Right cardiac atrium (tissue), 5 donors: ENCODE measurements at places on chromosomes 4 and X. TPM values are rescaled to one million over a fixed set of nuclear protein-coding genes. Genes with fewer than 3 reads are reported as not detected.

Gene GYPE
- total RNA-seq: 1.0 TPM

Gene GPR119
- total RNA-seq: not detected

Gene HELT
- total RNA-seq: not detected

Gene RBM47
- 4.9 TPM for total RNA-seq

Gene RHOXF2B
- not detected for total RNA-seq

Gene GAGE12H
- not detected for total RNA-seq

Gene FAT1
- 95.2 TPM for total RNA-seq

Gene GC
- total RNA-seq: 0.61 TPM

Gene EPHA5
- 0.22 TPM for total RNA-seq

Gene NCAPG
- 0.31 TPM for total RNA-seq

Gene RIBC1
- total RNA-seq: 1.8 TPM

- DNase-seq: no peak
Observed at GRCh38 chrX:66163447-66163846, 600 bp upstream of the HEPH start.

- no peak for DNase-seq
Observed at GRCh38 chr4:48570646-48571220, 80.7 kb downstream of the ZAR1 start.

DNA sequence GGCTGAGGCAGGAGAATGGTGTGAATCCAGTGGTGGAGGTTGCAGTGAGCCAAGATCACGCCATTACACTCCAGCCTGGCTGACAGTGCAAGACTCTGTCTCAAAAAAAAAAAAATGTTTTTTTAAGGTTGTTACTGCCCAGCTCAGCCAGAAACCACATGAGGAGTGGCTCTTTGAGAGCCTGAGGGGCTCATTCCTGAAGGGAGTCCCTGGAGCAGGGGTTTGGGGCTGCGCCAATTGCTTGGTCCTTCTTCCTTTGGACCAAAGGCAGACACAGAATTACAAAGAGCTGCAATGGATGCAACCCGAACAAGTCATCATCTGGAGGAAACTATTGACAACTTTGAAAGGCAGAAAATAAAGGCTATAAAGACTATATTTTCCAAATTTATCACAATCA, 60.6 kb upstream of the WWC2 start:
- DNase-seq: no peak

- no peak for DNase-seq
Observed at GRCh38 chr4:104210420-104210819, 284.3 kb downstream of the CXXC4 start.

GRCh38 chrX:49106296-49106695, 17.2 kb downstream of the GPKOW start:
- DNase-seq: no peak

- no peak for DNase-seq
Observed at GRCh38 chrX:120604361-120604782, 471 bp downstream of the MCTS1 start.

DNA sequence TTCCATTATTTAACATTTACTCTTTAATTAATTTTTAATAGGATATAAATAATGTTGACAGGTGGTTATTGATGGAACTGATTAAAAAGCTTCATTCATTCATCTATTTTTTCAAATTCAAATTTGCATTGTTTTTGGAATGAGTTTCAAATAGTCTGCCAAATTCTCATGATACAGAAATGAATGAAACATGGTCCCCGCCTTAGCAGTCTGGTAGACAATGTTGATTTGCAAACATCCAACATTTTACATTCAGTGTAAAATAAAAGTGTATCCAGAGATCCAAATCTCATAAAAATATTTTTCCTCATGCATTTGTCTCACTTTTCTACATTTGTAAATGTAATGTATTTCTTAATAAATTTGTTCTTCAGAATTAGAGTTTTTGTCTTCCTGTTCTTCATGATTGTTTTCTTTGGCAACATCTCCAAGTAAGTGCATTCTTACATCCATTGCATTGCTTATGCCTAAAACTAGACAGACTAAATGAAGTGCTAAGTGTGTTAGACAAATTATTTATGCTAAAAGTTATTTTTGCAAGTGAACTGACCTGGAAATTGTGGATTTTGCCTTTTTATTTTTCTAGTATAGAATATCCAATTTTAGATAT, 142.3 kb downstream of the PCDH18 start:
- no peak for DNase-seq

DNA sequence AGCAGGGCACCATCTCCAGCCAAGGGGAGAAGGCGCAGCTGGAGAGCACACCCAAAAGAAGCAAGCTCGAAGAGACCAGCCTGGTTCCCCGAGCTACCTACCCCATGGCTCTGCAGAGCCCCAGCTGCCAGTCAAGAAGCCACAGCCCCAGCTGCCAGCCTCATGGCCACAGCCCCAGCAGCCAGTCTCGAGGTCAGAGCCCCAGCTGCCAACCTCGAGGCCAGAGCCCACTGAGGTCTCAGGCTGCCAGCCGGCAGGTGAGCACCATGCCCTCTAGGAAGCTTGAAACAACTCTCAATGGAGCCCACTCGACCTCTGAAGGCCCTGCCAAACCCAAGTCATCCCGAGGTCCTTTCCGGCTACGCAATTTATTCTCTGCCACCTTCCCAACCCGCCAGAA, 27.0 kb upstream of the PRPS1 start:
- DNase-seq: no peak

GRCh38 chr4:129905256-129905655, 809.3 kb downstream of the C4orf33 start:
- no peak for DNase-seq

DNA sequence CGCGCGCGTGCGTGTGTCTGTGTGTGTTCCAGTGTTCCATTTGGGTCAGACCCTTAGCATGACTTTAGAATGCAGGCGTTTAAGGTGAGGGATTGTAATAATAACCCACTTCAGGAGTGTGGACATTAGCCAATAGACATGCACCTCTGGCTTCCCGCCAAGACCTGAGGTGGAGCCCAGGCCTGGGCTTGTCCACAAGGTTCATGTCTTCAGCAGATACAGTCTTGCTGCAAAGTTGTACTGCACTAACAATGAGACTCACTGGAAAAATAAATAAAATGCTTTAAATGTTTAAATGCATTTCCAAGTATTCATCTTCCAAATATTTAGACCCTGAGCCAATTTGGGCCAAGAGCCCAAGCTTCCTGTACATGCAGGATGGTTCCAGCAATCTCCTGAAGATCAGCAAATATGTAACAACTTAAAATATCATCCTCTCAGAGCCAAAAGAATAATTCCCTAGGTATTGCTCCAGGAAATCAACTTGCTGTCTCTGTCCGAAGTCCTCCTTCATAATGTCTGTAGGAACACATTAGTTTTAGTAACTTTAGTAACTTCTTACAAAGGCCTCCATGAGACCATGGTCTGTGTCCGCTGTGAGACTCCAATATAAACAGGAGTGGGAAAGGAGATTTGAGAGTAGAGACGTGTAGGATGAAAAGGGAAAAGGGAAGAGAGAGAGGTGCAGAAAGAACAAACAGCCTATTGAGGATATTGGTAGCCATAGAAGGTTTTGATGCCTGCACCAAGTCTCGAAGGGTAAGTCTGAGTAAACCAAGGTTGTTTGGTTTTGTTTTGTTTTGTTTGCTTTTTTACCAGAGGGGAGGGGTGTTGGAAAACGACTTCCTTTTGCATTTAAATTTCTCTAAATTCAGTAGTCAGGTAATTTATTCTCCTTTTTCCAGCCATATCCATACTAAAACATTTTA, 98.5 kb upstream of the KLF3 start:
- DNase-seq: no peak

DNA sequence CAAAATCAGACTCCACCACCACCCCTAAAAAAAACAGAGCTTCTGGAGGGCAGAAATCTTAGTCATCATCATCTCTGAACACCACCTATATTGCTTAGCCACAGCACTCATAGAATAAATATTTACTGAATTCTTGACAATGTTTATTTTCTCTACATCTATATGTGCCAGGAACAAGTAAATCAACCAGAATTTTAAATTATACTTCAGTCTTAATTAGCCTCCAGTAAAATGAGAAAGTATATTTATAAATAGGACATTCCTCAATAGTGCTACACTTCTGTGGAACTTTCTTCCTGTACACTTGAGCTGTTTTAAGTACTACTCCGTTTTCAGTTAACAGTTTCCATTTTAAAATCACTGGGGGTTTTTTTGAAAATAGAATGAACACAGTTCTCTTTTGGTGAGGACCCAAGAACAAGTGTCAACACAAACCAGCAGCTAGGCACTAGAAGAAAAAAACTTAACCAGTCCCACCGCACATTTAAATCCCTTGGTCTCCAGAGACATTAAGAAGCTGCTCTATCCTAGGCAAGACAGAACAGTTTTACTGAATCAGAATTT, 25.5 kb downstream of the SMIM14 start:
- no peak for DNase-seq

- no peak for DNase-seq
Observed at GRCh38 chr4:47534772-47535171, 49.7 kb downstream of the ATP10D start.

DNA sequence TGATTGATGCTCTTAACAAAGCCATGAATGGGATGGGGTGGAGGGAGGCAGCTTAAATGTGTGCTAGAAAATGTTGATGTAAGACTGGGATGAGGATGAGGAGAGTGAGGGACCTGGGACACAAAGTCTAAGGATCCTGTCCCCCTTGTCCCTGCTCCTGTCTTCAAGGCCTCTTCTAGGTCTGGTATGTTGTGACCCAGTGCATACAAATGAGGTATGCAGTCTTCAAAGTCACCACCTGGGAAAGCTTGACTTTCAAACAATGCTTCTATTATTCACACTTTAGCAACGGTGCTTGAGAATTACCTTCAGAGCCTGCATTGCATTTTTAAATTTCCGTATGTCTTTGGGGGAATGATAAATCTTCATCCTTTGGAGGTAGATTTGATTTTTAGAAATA, 88.4 kb upstream of the SLC34A2 start:
- DNase-seq: no peak

DNA sequence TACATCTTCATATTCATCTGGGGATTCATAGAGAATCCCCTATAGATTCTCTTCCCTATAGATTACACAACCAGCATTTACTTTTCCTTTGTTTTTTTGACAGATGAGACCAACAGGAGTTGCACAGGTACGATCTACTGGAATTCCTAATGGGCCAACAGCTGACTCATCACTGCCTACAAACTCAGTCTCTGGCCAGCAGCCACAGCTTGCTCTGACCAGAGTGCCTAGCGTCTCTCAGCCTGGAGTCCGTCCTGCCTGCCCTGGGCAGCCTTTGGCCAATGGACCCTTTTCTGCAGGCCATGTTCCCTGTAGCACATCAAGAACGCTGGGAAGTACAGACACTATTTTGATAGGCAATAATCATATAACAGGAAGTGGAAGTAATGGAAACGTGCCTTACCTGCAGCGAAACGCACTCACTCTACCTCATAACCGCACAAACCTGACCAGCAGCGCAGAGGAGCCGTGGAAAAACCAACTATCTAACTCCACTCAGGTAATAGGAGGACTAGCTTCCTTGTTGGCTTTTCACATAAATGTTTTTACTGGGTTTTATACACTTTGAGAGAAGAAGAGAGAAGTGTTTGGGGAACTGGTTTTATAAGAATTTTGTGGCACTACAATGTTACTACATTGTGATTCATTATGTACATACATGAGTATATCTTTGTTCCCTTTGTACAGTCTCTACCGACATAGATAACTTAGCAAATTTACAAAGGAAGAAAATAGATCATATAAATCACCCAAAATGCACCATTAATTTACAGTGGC, 137.2 kb downstream of the DIPK2B start:
- DNase-seq: no peak

DNA sequence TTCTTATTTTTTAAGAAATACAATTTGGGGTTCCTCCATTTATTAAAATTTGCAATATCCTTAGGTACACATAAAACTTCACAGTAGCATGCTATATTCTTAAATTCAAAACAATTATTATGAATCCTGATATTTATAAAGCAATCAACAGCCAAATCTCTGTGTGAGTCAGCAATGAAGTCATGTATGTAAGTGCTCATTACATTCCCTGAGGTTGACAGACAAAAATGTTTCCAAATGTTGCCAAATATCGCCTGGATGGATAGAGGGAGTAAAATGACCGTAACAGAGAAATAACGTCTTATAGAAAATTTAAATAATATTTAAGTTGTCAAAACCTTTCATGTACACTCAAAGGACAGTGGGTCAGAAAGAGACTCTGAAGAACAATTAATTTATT, 220.0 kb downstream of the PCDH18 start:
- no peak for DNase-seq

DNA sequence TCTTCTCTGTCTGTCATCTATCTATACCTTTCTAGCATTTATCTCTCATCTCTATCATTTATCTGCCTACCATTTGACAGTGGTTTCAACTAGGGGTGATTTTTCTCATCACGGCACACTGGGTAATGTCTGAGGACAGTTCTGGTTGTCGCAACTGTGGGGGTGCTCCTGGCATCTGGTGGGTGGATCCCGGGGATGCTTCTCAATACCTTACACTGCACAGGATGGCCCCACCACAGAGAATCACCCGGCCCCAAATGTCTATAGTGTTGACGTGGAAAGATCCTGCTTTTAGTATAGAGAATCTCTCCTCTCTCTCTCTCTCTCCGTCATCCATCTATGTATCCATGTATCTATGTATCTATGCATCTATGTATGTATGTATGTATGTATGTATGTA, 7.2 kb downstream of the P2RY8 start:
- no peak for DNase-seq

DNA sequence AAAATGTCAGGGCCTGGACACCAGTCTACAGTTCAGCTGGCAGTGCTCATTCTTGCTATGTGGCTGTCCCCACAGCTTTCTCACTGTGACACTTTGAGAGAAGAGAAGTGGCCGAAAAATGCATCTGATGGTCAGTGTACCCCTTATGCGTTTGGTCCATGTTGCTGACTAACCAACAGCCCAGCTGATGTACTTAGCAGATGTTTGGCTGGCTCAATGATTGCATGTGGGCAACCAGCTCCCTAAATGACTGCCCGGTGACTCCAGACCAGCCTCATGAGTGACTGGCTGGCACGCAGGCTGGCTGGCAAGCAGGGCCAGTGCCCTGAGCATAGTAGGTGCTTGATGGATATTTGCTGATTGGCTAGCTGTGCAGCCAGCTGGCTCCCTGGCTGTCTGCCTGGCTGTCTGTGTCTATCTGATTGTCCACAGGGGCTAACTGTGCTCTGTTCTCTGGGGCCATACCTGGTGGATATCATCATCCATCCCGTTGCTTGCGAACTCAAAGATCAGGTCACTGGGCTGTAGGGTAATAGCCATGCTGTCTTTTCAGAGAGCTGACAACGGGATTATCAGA, 29.4 kb downstream of the ELF4 start:
- no peak for DNase-seq

DNA sequence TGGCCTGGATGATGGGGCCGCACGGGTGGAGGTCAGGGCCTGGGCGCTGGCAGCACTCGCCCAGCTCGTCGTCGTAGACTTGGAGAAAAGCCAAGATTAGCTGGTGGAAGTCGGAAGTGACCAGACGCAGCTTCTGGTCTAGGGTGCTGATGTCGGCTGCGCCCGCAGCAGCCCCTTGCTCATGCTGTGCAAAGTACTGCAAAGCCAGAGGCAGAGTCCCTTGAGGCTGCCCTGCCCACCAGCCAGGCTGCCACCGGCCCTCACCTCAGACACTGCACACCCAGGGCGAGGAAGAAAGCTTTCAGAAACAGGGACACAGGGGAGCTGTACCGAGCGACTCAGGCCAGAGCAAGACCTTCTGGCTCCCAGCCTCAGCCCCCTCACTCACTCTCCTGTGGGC, 9.7 kb upstream of the TREX2 start:
- DNase-seq: peak; percentile 39

- DNase-seq: no peak
Observed at GRCh38 chr4:68416591-68416990, 30.7 kb upstream of the TMPRSS11E start.

GRCh38 chr4:10655968-10656367, 28.6 kb downstream of the CLNK start:
- DNase-seq: no peak
